ENCODE measurements at places on chromosomes 13 and 19.

GRCh38 chr13:42413484-42413815 lies 141.5 kb downstream of the AKAP11 start:
- DNase-seq: no peak

DNA sequence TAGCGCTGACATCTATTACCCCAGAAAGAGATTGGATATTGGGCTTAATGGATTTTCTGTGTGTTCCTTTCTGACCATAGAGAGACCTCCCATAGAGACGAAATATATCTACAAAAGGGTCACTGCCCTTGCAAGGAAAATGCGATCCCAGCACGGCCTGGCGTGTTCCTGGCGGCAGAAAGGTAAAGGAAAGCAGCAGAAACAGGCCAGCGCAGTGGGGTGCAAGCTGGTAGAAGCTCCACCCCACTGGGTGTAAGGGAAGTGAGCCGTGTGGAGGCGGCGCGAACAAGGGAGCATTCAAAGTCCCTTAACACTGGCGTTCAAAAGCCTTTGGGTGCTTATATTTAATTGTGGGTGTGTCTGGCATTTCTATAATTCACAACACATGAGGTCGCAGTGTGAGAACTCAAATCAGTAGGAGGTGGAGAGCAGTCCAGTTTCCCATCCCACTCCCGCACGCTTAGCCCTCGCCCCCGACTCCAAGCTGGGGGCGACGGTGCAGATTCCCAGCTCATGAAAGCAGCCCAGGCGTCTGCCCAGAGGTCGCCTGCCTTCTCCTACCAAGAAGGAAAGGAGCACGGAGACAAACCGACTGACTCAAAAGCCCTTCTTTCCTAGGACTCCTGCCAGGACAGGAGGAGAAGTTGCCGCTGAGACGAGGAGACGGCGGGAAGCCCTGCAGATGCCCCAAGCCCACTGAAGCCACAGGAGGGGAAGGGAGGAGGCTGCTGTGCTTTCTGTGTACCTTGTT lies 478.4 kb downstream of the FOXO1 start:
- no peak for DNase-seq

- DNase-seq: no peak
Observed at GRCh38 chr19:51203916-51204315, 21.0 kb upstream of the CD33 start.

GRCh38 chr13:99406799-99407201 lies 94.5 kb upstream of the TM9SF2 start:
- DNase-seq: no peak

DNA sequence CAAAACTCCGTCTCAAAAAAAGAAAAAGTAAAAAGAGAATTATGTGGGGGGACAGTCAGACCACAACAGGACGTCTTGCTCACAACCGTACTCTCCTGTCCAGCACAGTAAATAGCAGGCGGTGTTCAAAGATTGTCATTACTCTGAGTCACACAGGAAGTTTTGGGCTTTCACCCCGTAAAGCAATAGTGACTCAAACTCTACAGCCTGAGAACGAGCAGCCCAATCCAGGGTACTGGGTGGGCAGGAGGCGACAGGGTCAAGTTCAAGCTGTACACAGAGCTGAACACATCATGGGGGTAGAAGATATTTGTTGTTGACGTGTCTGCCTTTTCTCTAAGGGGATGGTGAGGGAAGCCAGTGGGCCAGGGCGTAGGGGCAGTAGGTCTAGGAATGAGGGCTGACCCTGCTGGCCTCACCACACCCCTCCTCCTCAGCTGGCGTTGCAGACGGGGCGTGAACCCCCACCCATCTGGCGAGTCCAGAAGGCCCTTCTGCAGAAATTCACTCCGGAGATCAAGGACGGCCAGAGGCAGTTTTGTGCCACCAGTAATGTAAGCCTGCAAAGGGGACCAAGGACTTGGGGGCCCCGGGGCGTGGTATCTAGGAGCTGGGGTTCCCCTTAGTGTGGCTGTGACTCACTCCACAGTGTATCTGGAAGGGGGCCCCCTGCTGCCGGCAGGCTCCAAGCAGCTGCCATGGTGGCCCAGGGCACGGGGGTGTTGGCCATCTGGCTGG lies 23.3 kb downstream of the PRR12 start:
- no peak for DNase-seq

GRCh38 chr19:45922281-45922680 lies 7.7 kb upstream of the NANOS2 start:
- DNase-seq: no peak

GRCh38 chr13:105089858-105090643 lies 1445.4 kb downstream of the EFNB2 start:
- DNase-seq: no peak

DNA sequence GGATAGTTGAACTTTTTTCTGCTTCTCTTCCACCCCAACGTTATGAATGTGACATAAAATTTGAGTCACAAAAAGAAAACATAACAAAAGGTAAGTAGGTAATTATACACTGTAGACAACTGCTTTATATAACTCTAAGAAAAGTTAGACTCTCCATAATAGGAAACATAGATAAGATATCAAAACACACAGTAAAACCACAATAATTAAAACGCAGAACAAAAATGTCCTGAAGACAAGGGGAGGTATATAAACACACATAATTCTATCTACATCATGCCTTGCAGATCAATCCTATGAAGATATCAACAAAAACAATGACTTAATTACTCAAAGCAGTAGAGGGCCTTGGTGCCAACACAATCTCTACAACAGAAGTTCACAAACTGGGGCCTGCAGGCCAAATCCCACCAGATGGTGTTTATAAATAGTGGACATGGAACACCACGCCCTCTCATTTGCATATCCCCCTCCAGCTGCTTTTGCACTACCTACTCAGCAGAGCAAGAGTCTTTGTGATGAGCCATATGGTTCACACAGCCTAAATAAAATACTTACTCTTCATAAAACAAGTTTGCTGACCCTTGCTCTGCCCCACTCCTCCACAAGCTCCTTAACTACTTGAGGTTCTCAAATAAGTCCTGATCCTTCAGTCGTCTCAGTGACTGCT lies 254.7 kb downstream of the KLF12 start:
- DNase-seq: no peak

GRCh38 chr13:96996886-96997285 lies 2.6 kb upstream of the OXGR1 start:
- no peak for DNase-seq

DNA sequence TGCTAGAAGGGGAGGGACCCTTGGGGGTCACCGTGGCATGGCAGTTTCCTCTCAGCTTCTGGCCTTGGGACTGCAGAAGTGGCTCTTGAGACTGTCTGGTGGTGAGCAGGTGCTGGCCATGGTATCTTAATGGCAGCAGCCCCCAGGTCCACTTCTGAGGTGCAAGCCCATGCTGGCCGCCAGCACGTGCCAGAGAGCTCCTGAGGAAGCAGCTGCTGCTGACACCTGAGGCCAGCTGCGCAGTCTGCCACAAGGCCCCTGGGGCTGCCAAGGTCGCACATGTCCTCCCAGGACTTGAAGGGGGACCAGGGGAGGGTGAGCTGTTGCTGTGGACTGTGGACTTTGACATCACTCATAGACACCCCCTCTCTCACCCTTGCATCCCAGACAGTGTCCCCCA lies 48.0 kb downstream of the NFIX start:
- DNase-seq: no peak

DNA sequence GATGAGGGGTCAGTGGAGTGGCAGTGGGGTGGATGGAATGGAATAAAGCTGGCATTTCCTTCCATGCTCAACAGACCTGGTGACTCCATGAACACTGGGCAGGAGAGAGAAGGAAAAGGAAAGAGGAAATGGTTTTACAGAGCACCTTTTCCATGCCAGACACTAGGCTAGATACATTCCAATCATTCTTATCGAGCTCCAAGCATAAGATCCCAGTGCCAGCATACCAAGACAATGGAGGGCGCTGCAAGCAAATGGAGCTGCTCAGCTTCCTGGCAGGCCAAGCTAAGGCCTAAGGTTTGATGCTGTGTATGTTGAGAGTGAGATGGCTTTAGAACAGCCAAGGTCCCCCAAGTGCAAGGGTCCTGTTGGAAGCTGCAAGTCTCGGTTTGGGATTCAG lies 113.2 kb downstream of the HSPH1 start:
- no peak for DNase-seq

DNA sequence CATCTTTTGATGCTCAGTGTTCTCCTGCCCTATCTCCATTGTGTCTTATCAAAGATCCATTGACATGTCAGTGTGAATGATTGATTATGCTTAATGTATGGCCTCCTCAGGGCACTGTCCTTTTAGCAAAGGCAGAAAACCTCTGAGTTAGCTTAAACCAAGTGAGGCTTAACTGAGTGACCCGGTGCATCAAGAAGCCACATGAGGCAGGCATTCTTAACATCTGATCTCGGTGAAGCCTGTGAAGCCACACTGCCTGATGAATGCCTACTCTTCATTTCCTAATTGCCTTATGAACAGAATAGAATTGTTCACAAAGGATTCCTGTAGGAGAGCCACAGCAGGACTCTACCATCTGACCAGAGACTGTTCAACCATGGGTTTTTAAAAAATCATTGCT lies 168.1 kb upstream of the SOX21 start:
- DNase-seq: no peak

- no peak for DNase-seq
Observed at GRCh38 chr19:42089191-42089750, 13.3 kb downstream of the ZNF574 start.

GRCh38 chr13:73842626-73843025 lies 291.6 kb downstream of the KLF12 start:
- no peak for DNase-seq

GRCh38 chr13:112983428-112984196 lies 14.6 kb downstream of the MCF2L start:
- no peak for DNase-seq

DNA sequence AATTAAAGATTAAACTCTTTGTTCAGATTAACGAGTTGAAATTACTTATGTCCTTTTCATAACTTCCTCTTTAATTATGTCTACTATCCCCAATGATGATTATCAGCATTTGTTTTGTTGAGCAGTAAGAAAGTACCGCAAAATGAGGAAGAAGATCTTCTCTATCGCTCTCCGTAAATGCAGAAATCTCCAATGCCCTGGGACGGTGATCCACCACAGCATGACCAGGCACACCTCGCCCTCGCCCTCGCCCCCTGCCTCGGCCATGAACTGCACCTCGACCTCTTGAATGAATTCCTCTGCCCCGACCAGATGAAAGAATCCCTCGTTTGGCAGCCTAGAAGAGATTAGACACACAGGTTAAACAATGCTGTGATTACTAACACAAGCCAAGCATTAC lies 69.1 kb downstream of the RBM26 start:
- no peak for DNase-seq

GRCh38 chr19:664913-665443 lies 2.0 kb upstream of the RNF126 start:
- peak; percentile 75 for DNase-seq

GRCh38 chr13:107843281-107843680 lies 372.1 kb downstream of the LIG4 start:
- no peak for DNase-seq

DNA sequence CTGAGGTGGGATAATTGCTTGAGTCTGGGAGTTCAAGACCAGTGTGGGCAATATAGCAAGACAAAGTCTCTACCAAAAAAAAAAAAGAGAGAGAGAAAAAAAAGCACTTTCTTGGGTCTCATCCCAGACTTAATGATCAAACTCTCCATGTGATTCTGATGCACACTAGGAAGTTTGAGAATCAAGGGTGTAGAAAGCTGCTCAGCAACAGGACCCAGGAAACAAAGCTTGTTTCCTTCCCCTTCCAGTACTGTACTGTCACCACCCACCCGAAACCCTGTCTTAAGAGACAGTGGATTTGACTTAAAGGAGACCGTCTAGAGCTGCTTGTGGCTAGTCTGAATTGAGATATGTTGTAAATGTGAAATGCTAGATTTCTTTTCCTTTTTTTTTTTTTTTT lies 5.8 kb downstream of the MISP3 start:
- no peak for DNase-seq

GRCh38 chr19:3161453-3161852 lies 17.1 kb upstream of the S1PR4 start:
- DNase-seq: no peak

DNA sequence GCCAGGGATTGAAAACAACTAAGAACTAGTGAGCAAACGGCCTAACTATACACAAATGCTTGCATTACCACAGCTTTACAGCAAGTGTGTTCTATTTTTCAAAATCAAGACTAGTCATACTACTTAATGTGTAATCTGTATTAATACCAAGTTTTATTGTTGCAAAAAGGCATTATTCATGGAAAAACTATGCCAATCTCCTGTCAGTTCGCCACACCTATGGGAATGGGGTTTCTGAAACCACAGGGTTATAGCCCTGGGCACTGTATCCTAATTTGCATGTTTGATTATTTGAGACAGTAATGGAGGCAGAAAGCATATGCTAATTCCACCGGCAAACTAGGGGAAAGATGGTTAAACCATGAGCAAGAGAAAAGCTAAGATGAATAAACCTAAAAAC lies 14.3 kb downstream of the GAS6 start:
- DNase-seq: no peak

- DNase-seq: no peak
Observed at GRCh38 chr13:43306372-43306771, 283.0 kb downstream of the DNAJC15 start.

- peak; percentile 35 for DNase-seq
Observed at GRCh38 chr19:45443462-45444317, 20.0 kb upstream of the ERCC1 start.

DNA sequence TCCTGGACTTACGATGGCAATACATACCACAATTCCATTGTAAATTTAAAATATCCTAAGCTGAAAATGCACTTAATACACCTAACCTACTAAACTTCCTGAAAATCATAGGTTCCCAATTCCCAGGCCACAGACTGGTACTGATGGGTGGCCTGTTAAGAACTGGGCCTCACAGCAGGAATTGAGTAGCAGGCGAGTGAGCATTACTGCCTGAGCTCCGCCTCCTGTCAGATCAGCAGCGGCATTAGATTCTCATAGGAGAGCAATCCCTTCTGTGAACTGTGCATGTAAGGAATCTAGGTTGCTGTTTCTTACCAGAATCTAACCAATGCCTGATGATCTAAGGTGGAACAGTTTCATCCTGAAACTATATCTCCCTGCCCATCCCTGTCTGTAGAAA lies 1670.2 kb upstream of the PCDH20 start:
- DNase-seq: no peak

GRCh38 chr19:38547421-38547820 lies 70.3 kb downstream of the MAP4K1 start:
- DNase-seq: no peak

DNA sequence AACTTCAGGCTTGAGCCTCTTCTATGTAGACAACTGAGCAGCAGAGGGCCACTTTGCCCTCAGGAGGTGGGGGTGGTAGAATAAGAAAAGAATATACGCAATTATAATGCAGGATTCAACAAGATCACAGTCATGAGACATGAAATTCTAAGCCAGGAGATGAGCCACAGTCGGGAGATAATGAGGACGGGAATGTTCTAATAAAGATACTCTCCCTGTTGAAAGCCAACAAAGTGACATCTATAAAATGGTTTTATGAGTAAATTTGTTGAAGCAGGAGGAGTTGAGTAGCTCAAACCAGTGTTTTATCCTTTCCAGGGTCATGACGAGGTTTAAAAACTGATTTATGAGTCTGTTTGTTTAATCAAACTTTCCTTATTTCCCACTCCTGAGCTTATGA lies 152.0 kb upstream of the SERP2 start:
- DNase-seq: no peak

GRCh38 chr19:51501594-51502263 lies at the start of gene SIGLEC12:
Gene SIGLEC12, minus strand, starts transcription at chr19:51501800. Its CDS starts 67 bp downstream, at chr19:51501733.
- no peak for DNase-seq

- peak; percentile 37 for DNase-seq
Observed at GRCh38 chr13:51523082-51523518, 61.2 kb upstream of the WDFY2 start.

- DNase-seq: peak; percentile 0
Observed at GRCh38 chr19:22052644-22053013, 345 bp downstream of the ZNF257 start.

Measured in effector memory CD8-positive, alpha-beta T cell (primary cell).